ENCODE measurements at places on chromosomes 1 and 21.

DNA sequence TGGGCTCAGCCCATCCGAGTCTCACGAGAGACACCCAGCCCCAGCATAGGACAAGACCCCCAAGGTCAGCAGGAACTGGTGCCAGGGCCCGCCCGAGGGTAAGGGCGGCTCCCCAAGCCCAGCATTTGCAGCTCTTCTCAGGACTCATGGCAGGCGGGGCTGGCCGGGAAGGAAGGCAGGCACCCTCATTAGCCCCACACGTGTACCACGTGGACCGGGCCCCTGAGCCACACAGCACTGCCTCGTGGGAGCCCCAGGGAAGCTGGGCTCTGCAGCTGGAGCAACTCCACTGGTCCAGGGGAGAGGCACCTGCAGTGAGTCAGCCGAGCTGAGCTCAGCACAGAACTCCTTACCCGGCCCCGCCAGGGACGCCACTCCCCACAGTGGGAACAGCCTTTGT, 97.7 kb upstream of the IFFO2 start:
- no peak for DNase-seq

- no peak for DNase-seq
Measured at GRCh38 chr1:66809736-66810326, 8.8 kb upstream of the INSL5 start.

- no peak for DNase-seq
Measured at GRCh38 chr1:200346700-200347099, 63.1 kb downstream of the ZNF281 start.

DNA sequence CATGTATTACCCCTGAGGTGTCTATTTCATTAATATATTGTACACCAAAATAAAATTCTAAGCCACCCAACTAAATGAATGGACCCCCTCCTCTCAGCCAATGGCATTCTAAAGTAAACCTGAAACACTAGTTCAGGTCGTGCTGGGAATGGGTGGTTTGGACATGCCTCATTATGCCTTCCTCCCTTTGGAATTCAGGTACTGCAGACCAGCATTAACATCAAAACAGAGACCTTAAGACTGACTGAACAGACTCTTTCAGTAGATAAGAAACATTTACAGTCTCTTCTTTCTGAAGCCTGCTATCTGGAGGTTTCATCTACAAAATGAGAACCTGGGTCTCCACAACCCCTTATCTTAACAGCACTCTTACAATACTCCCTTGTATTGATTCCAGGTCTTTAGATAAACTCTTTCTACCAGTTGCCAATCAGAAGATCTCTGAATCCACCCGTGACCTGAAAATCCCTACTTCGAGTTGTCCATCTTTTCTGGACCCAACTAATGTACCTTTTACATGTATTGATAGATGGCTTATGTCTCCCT, 93.6 kb downstream of the PKN2 start:
- no peak for DNase-seq
